ENCODE measurements at places on chromosomes 6 and 20.

- DNase-seq: no peak
Observed at GRCh38 chr6:45626087-45626891, 248.6 kb upstream of the SUPT3H start.

- no peak for DNase-seq
Observed at GRCh38 chr20:44886266-44886651, 754 bp downstream of the YWHAB start.

GRCh38 chr6:42123379-42124103 lies 18.9 kb downstream of the C6orf132 start:
- DNase-seq: no peak

DNA sequence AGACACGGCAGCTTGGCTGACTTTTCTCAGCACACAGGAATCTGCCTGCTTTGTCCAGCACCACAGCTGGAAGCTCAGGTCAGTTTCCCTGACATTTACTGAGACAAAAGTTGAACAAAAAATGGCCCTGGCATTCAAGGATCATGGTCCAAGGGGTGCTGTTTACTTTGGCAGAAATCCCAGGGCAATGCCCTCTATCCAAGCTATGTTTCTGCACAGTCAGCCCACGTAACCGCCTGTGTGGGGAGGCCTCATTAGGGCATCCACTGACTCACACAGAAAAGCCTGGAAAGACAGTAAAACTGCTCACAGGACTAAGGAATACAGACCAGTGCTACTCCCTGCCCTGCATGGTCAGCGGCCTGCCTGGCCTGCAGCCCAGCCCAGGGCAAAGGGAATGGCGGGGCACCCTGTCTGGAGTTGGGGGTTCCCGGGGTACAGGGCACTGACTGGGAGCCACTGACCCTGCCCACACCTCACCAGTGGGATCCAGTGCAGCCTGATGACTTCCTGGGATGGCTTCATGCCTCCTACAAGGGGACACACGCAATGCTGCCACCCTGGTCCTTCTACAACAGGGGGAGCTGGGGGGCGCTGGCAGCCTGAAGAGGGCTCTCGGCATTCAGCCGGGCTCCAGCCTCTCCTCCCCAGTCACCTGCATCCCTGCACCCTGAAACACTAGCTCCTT lies 77.1 kb downstream of the NINL start:
- no peak for DNase-seq

GRCh38 chr20:8060977-8061376 lies 41.4 kb upstream of the TMX4 start:
- DNase-seq: no peak

- DNase-seq: no peak
Observed at GRCh38 chr6:56927538-56928453, 27.1 kb upstream of the BEND6 start.

DNA sequence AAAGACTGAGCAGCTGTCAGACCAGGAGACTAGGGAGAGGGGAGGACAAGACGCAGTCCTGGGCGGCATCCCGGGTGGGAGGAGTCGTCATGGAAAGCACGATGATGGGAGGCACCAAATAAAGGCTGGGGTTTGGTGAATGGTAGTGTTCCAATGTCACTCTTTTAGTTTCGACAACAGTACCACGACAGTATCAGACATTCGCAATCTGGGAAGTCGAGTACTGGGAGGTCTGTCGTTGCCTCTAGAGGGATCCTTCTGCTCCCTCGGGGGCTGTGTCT lies 32.1 kb downstream of the PSMG4 start:
- no peak for DNase-seq

DNA sequence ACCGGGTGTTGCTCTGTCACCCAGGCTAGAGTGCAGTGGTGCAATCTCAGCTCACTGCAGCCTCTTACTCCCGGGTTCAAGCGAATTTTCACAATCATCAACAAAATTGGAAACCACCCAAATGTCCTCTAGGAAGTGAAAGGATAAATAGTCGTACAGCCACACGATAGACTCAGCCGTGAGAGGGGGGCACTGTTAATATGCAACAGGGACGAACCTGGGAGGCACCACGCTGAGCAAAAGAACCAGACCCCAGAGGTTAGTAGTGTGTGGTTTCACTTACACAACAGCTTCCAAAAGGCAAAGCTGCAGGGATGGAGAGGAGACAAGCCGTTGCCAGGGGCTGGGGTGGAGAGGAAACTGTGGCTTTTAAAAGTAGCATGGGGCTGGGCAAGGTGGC lies 30.1 kb upstream of the NTSR1 start:
- no peak for DNase-seq

Measured in activated CD4-positive, alpha-beta T cell treated with anti-CD3 and anti-CD28 coated beads, Interleukin-2, amount 50 U/mL, for 4 hours (primary cell).